Activated CD8-positive, alpha-beta memory T cell treated with anti-CD3 and anti-CD28 coated beads for 24 hours (primary cell): ENCODE measurements at places on chromosomes 16 and 17.

- no peak for DNase-seq
Observed at GRCh38 chr16:48291303-48291702, 44.0 kb upstream of the ABCC11 start.

DNA sequence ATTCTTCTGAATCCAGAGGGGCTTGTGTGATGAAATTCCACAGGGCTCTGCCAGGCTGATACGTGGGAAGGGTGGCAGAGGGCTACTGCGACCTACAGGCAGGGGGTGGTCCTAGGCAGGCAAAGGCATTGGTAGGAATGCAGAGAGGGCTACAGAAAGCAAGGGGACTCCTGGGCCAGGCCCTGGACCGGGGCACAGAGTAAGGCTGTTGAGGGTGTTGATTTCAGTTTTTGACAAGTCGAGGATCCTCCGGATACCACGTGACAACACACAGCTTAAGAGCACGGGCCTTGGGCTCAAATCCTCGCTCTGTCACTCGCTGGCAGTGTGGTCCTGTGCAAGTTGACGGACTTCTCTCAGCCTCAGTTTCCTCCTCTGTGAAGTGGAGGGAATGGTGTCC is 19.1 kb upstream of the DOC2B start:
- no peak for DNase-seq

- no peak for DNase-seq
Observed at GRCh38 chr17:17054636-17055035, 12.4 kb downstream of the MPRIP start.

DNA sequence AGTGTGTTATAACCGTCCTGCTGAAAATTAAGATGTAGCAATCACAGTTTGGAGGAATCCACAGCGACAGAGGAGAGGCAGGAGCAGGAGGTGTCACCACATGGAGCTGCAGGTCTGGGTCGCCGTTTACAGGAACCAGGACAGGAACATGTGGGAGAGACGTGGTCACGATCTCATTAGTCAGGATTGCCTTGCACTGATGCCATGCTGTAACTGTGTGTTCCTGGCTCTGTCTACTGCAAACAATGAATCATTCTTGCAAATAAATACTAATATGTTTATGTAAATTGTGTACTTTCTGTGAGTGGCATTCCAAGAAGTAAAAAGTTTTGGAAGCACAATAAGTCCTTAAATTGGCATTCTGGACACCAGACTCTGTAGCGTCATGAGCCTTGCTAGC is 271.8 kb downstream of the CPPED1 start:
- DNase-seq, result no peak

DNA sequence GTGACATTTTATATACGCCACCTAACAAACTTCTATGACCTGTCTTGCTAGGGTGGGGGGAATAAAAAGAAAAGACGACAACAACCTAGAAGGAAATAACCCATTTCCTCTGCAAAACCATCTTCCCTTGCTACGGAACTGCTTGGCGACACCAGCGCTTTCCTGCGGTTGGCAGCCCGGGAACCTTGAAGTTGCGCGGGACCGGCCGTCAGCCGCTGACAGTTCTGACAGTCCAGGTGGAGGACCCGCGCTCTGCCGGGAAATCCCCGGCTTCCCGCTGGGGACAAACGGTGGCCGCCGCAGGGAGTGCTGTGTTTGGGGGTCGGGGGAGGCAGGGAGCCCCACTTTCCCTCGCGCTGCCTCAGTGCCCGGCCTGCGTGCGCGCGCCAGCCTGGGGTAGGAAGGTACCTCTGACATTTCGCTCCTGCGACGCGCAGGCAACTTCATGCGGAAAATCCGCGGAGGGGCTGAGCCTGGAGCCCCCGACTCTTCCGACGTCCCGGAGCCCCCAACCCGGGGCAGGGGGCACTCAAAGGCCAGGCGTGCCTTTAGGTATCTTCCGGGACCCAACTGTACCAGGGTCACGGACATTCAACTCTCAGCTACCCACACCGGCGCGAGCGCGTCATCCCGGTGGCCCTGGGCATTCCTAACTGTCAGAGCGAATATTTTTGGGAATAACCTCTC is 516 bp downstream of the SLC16A6 start:
- DNase-seq, result peak; percentile 84

DNA sequence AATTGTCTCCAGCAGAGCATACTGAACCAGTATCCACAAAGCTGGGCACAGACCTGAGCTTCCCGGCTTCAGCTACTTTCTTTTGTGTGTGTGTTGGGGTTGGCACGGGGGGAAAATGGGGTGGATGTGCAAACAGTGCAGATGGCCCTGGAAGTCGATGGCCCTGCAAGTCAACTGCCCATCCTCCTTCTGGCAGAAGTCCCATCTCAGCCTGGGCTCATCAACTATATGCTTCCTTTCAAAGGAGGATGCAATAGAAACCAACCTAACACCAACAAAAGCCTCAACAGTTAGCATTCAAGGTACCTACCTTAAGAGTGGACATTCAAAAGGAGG is 55.7 kb downstream of the SOX9 start:
- DNase-seq, result no peak

DNA sequence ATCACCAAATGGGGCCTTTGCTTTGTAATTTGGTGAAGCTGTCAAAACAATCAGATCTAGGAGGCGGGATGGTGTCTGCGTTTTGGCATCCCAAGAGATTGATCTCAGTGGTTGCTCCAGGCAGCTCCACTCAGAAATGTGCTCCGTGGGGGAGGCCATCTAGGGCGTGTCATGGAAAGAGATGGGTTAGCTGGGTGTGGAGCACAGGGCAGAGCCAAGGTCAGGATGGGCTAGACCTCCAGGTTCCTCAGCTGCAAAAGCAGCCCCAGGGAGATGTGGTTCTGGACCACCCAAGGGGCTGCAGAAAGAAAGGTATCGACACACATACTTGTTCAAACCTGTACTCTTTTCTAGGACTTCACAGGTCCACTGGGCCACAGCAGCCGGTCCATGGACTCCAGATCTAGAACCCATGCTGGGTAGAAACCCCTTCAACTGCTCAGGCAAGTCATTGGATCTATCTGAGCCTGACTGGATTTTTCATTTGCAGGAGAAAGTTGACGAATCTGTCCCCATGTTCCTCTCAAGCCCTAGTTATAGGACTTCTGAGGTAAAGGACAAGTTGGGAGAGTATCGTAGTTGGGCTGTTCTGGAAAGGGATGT is 270.2 kb upstream of the RPL38 start:
- peak; percentile 21 for DNase-seq

- no peak for DNase-seq
Observed at GRCh38 chr16:52812678-52813556, 239.8 kb downstream of the CHD9NB start.

- DNase-seq, result no peak
Observed at GRCh38 chr17:17910060-17910459, 62.1 kb downstream of the TOM1L2 start.

DNA sequence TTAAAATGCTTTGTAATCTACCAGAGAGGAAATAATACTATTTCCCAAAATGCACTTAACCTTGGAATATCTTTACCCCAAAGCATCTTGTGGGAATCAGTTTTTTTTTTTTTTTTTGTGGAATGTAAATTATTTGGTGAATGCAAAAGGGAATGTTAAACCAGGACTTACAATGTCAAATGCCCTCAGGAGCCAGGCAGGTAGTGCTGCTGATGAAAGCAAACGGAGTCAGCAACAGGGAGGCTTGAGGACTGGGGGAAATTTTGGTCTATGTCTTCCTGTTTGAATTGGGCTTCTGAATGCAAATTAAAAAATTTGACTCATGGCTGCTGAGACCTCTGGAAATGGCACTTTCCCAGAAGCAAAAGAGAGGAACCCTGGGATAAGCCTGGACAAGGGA is 96.5 kb upstream of the NLRP1 start:
- no peak for DNase-seq

DNA sequence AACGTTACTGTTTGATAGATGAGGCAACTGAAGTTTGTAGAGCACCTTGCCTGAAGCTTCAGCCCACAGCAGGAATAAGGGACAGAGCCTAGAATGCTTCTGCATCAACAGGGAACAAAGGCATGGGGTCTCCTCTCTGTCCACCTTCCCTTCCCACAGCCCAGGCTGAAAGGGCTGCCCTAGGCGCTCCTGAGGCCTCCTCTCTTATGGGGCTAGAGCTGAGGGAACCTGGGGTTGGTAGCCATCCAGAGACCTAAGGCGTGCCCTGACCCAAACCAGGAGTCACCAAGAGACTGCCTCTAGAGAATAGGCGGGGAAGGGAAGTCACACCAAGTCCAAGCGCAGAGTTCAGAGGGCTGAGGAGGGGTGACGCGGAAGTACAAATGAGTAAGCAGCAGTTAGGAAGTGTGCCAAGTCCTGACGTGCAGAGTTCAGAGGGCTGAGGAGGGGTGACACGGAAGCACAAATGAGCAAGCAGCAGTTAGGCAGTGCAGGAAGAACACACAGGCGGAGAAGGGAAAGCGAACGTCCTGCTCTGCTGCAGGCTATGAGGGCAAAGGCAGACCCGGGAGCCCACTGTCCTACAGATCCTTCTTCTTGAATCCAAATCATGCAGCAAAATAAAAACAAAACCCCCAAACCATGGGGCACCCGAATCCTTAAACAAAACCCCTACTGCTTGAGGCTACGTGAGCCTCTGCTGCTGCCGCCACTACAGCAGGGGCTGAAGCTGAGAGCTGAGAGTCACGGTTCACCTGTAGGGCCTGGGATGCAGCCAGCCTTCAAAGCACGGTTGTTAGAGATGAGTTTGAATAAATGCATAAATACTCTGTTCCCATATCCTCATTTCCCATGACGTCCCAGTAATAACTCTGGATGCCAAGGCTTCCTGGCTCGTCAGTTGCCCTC is 2.7 kb upstream of the SPG7 start:
- DNase-seq, result peak; percentile 89

DNA sequence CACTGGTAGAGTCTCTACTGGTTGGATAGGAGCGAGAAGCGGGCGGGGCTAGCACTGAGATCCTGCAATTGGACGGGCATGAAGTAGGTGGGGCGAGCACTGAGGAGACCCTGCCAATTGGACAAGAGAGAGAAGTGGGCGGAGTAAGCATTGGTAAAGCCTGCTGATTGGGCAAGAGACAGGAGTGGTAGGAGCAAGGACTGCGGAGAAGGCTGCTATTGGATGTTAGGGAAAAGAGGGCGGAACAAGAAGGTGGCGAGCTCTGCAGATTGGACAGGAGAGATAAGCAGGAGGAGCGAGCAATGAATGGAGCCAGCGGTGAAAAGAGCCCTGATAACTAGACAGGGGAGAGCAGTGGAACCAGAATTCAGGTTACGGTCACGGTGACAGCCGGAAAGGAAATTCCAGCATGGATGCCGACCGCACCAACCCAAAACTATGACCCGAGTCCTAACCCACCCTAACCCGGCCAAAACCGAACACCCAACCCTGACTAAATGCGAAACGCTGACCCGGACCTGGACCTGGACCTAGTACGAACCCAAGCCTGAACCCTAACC is 4.8 kb downstream of the SCGB1C2 start:
- DNase-seq, result peak; percentile 55

DNA sequence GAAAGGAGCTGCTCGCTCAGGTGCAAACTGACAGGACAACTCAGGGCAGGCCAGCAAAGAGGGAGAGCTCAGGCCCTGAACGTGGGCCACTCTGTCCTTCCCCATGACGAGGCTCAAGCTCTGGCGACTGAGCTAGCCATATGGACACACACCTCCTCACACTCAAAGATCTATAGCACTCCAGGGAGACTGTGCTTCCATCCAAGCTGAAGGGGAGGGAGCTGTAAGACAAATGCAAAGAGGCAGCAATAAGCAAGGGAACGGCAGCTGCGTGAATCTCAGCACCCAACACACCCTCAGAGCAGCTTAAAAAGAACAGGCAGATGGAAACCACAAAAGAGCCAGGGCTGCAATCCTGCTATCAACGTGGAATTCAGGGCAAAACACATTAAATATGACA is 13.5 kb downstream of the NUDT16L1 start:
- DNase-seq, result no peak

GRCh38 chr16:85592700-85593493 is 20.2 kb upstream of the GSE1 start:
- DNase-seq, result no peak

- DNase-seq, result no peak
Observed at GRCh38 chr16:19771040-19771439, 53.0 kb downstream of the IQCK start.

- DNase-seq, result peak; percentile 62
Observed at GRCh38 chr16:87076950-87077749, 240.0 kb downstream of the C16orf95 start.

DNA sequence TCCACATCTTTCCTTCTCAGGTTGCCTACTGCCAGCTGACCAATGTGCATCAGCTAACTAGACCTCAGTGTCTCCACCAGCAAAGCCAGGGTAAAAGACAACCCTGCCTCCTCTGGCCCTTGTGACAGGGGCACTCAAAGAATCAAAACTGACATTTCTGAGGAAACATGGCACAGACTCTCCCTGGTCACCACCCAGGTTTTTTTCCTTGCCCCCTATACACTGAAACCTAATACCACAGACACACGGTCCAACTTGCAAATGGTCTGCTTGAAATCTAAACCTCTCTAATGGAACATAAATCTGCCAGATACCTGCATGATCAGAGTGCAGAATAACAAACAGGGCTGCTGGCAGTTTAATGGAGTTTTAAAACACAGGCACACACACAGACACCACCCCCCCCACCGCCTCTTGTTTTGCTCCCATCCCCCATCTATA is 19.5 kb upstream of the CORO6 start:
- no peak for DNase-seq

- no peak for DNase-seq
Observed at GRCh38 chr17:77321649-77322513, 181.1 kb downstream of the SEC14L1 start.

DNA sequence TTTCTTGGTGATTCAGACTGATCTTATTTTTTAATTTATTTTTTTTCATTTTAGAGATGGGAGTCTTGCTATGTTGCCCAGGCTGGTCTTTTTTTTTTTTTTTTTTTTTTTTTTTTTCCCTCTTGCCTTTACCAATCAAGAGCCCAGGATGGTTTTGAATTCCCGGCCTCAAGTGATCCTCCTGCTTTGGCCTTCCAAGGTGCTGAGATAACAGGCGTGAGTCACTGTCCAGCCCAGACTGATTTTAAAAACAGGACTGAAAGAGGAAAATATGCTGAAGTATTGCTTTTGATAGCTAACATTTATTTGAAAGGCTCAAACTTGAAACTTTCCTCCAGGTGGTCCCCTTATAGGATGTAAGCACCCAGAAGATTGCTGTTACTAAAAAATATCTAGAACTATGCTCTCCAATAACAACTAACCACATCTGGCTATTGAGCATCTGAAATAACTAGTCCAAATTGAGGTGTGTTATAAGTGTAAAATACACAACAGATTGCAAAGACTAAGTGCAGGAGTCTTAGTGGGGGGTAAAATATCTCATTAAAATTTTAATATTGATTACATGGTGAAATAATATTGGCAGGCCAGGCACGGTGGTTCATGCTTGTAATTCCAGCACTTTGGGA is 15.8 kb upstream of the BRIP1 start:
- no peak for DNase-seq

GRCh38 chr17:37677021-37677420 is 33.8 kb upstream of the DDX52 start:
- no peak for DNase-seq

- no peak for DNase-seq
Observed at GRCh38 chr17:74652020-74652419, 28.5 kb upstream of the CD300E start.

GRCh38 chr16:86072328-86073102 is 173.6 kb downstream of the IRF8 start:
- DNase-seq, result peak; percentile 67
